ENCODE measurements at places on chromosomes 2 and 18. TPM values are rescaled to one million over a fixed set of nuclear protein-coding genes. Genes with fewer than 3 reads are reported as not detected.

Gene CFAP65
- under 0.01 TPM for total RNA-seq

Gene MPHOSPH10
- 50.1 TPM for total RNA-seq

Gene TXNL1
- 155 TPM for total RNA-seq

Gene CTDSP1
- 125 TPM for total RNA-seq

Gene C2orf66
- not detected for total RNA-seq

Gene MOCOS
- 0.96 TPM for total RNA-seq

Gene SULT1C4
- 8.4 TPM for total RNA-seq

Gene SAG
- 0.21 TPM for total RNA-seq

Gene MERTK
- total RNA-seq: 34.4 TPM

Gene CXCR1
- 0.29 TPM for total RNA-seq

Gene SLC9A4
- total RNA-seq: not detected

Gene POTEJ
- total RNA-seq: 0.27 TPM

Gene TMEM200C
- 0.13 TPM for total RNA-seq

Gene PRKAG3
- not detected for total RNA-seq
